Pancreas (tissue), 10 donors: ENCODE measurements at places on chromosomes 2 and 18.

DNA sequence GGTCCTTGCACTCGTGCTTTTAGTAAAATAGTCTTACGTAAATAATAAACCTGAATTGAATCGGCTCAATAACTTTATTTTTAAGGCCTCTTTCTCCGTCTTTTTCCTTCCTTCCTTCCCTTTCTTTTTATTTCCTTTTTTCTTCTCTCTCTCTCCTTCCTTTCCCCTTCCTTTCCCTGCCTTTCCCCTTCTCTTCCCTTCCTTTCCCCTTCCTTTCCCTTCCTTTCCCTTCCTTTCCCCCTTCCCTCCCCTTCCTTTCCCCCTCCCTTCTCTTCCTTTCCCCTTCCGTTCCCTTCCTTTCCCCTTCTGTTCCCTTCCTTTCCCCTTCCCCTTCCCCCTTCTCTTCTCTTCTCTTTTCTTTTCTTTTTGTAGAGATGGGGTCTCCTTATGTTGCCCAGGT, 121.0 kb downstream of the NCKAP5 start:
- no peak for DNase-seq

- DNase-seq, result no peak
Measured at GRCh38 chr18:45954070-45954934, 12.8 kb downstream of the EPG5 start.

DNA sequence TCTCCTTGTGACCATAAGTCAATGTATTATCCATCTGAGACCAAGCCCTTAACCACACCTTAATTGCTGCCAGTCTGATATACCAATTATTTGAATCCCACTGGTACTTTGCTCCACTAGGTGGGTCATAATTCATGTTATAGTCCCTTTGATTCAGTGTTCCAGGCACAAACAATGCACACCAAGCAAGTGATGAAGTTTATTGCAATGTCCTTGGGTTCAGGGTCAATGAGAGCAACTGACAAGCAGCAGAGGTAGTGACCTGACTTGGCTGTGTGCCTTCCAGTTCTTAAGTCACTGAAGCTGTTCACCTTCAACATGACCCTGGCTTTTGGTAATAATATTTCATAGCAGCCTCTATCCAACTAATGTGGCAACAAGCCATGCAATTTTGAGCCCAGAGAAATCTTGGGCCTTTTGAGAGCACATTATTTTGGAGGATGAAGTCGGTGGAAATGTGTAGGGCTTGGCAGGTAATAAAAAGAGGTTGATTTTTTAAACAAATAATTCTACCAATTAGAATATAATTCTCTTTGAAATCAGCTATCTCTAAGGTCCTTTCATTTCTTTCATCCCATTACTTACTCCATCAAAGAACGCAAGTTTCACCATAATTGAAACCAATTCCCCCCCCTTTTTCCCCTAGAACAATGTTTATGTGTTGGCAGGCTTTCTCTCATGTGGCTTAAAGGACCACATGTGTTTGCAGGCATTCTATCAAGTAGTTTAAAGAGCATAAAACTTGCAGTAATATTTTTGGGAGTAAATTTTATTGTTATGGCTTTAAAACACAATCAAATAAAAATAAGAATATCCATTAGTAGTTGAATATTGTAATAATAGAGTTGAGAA, 3.1 kb upstream of the CPO start:
- DNase-seq, result no peak

DNA sequence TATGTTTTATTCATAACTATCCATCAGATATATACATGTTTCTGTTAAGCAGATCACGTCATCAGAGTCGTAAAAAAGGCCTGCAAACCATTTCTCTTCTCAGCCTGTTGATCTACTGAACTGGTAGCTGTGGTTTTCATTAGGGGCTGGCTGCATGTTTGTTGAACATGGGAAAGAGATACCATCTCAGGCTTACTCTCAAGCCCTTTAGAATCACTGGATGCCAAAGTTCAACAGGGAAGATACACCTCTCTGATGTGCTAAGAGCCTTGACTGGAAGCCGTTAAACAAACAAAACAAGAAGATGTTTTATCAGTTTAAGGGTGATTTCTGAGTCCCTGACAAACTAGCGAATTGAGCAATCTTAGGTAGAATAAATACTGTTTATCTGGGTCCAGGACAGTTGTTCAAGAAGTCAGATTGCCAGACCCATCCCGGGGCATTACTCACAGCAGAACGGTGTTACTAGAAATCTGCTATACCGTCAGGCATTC, 94.5 kb upstream of the LMAN1 start:
- DNase-seq, result no peak

DNA sequence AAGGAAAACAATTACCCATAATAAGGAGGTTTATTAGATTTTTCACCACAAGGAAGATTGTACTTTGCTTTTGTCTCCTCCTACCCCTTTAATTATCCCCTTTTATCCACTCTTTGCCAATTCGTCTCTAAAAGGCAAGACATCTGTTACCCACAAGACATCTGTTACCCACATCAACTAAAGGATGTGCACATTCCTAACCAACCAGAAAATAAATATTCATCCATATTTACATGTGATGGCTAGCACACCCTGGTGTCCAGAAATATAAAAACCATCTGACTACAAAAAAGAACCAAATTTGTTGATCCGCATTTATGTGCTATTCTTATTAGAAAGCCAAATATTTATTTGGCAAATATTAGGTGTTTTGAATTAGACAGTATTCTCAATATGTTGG, 35.7 kb downstream of the ACVR1C start:
- no peak for DNase-seq

DNA sequence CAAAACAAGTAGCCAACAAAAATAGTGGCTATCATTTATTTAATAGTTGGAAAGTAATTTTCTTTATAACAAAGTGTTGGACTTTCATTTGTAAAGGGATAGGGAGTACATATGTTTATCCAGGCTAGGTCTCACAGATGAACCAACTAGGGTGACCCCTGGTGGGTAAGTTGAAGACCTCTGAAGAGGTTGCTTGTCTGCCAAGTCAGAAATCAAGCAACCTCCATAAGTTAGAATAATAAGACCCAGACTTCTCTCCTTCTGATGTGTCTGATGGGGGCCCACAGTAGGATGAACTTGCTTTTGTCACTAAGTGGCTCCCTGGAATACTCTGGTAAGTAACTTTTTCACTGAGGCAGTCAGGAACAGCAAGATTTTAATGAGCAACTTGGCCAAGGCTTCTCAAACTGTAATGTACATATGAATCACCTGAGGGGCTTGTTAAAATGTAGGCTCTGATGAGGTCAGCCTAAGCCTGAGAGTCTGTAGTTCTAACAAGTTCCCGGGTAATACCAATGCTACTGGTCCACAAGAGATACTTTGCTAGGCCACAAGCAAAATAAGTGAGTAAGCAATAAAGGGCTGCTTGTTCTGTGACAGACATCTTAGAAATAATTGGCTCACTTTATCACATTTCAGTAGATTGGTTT, 319.6 kb downstream of the PIK3C3 start:
- DNase-seq, result no peak

- peak; percentile 58 for DNase-seq
Measured at GRCh38 chr2:66846887-66847286, 412.0 kb downstream of the MEIS1 start.

DNA sequence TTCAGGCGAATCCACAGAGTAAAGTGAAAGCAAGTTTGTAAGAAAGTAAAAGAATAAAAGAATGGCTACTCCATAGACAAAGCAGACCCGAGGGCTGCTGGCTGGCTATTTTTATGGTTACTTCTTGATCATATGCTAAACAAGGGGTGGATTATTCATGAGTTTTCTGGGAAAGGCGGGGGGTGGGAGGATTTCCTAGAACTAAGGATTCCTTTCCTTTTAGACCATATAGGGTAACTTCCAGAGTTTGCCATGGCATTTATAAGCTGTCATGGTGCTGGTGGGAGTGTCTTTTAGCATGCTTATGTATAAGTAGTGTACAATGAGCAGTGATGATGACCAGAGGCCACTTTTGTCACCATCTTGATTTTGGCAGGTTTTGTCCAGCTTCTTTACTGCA, 59.8 kb downstream of the SLC4A3 start:
- no peak for DNase-seq

GRCh38 chr18:54090856-54091255, 133.6 kb downstream of the MBD2 start:
- no peak for DNase-seq

DNA sequence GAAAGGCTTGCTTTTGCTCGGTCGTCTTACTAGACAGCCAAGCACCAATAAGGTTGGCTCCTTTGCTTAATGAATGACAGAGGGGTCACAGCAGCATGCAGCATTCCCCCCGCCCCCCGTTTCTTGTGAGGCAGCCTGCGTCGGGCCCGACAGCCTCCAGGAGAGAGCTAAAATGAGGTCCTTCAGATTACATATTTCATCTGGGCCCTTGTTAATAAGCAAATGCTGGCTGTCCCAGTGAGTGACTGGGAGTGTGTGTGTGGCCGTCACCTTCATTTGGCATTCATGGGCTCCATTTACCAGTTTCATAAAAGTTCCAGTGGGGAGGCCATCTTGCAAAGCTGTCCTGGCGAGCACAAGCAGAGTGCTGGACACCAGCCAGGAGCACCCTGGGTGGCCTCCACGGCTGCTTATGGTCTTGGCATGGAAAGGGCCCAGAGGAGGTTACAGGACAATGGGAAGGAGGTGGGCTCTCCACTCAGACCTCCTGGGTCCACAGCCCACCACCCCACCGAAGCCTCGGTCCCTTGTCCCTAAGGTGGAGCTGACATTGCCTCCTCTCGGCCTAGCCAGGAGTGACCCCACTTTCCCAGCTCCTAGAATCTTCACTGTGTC, 37.2 kb downstream of the ODC1 start:
- peak; percentile 60 for DNase-seq

- no peak for DNase-seq
Measured at GRCh38 chr2:53820711-53821110, 33.9 kb downstream of the ERLEC1 start.

DNA sequence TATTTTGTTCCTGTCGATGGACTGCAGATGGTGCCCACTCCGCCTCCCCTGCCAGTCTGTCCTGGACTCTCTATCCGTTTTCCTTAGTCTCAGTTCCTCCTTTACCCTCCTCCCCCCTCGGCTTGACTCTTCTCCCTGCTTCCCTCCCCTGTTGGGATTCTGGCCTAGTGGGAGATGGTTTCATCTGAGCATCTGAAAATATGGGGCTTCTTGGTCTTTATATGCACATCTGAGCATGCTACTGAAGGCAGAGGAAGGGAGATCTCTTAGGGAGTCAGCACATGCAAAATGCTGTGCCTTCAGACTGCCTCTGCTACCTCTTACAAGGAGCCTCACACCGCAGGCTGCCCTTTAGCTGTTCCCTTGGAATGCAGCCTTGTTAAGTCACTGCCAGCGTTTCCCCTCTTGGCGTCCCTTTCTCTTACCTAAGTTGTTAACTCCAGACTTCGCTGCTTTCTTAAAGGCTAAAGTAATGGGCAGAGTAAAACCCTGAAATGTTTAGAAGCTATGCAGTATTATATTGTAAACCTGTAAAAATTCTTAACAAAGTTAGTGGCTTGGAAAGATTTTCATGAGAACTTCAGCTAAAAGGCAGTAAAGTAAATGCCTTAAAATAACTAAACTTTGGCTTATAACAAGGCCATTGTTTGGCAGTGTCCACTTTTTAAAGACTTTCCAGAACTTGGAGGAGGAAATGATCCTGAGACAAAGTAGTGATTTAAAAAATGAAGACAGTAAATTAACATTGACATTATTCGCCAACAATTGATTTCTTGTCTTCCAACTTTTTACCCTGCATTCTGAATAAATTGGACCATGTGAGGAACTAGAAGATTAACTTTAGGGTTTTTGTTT, 49.8 kb downstream of the LDLRAD4 start:
- no peak for DNase-seq

- DNase-seq, result no peak
Measured at GRCh38 chr2:128602699-128603101, 284.0 kb upstream of the HS6ST1 start.

DNA sequence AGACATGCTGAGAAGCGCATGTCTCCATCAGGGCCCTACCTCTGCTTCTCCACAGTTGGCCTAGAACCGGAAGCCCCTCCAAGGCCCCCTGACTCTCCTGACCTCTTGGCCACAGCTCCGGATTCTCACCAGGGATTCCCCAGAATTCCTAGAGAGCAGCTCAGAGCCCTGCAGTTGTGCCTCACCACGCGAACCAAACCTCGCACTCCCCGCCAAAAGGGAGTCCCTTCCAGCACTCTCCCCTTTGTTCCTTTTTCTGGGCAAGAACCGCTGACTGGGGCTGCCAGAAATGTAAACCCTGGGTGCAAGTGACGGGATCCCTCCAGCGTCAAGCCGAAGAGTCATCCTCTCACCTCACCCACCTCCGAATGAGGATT, 36.7 kb downstream of the AFF3 start:
- DNase-seq, result no peak

- no peak for DNase-seq
Measured at GRCh38 chr18:74459889-74460288, 2.8 kb upstream of the DIPK1C start.

GRCh38 chr2:176582990-176583481, 313.8 kb downstream of the MTX2 start:
- DNase-seq, result no peak

GRCh38 chr18:57051657-57052044, 95.2 kb upstream of the BOD1L2 start:
- DNase-seq, result no peak

- DNase-seq, result no peak
Measured at GRCh38 chr2:143558665-143559064, 429.4 kb downstream of the ARHGAP15 start.

DNA sequence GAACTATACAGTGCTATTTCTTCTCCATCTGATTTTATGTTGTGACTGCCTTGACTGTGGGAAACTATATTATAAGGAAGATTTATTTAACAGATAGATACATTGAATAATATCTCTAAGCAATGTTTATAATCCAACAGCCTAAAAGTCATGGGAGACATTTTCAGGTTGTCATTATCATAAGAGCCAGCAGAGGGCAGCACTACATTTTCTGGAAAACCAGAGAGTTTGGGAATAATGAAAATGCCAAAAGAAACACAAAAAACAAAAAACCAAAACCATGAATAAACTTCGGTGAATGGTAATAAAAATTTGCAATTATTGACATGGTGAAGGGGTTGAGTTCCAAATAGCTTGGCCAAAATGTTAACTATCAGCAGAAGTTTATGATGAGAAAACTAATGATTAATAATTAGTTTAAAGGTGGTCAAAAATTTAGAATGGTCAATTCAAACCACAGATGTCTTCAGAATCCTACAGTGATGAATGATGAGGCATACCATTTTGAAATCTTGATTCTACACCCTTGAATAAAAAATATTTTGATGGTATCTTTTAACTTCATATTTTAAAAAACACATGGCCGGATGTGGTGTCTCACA, 4.7 kb downstream of the EEF1B2 start:
- DNase-seq, result no peak

GRCh38 chr18:58593938-58594337, 35.0 kb downstream of the ALPK2 start:
- DNase-seq, result no peak
